Retinal pigment epithelial cell (primary cell): ENCODE measurements at places on chromosomes 3 and 15.
A peak's percentile ranks its signal among the peaks of the same experiment; 100 is the strongest.

- no peak for DNase-seq
These were observed 29.3 kb downstream of the CCNL1 start for GRCh38 chr3:157130467-157131251.

- no peak for DNase-seq
These were observed 15.1 kb downstream of the TTC14 start for GRCh38 chr3:180617049-180617448.

GRCh38 chr3:152177757-152178156, 91.0 kb upstream of the MBNL1 start:
- no peak for DNase-seq

DNA sequence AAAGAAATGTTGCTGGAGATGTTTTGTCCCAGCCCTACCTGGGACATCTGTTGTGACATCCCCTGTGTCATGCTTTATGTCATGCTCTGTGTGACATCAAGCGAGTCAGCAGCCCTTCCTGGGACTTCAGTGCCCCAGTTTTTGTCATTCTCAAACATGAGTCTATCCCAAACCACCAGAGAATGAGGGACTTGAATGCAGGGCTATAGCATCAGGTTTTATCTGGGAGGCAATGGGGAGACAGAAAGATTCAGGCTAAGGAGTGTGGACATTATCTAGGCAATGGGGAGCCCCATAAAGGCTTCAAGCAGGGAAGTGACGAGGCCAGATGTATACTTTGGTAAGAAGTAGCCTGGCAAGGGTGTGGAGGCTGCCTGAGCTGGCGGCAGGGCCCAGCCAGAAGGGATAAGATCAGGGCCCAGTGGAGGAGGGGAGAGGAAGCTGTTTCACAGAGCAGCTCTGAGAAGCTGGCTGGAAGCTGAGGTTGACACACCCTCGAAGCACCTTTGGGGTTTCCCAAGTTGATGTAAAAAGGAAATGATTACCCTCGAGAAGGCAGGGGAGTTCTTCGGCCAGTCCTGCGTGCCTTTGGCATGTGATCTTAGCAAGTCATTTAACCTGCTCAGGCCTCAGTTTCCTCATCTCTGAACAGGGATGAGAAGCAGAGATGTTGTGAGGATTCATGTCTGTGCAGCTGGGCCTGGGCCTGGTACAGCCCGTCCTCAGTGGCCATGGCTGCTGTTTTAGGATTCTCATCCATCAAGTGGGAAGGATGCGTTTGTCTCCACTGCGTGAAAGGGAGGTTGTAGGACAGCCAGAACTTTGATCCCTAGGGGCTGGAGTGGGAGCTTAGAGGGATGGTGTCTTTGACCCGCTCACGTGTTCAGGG, 34.3 kb downstream of the IRAK2 start:
- no peak for DNase-seq

GRCh38 chr3:129582799-129583198, 23.7 kb downstream of the PLXND1 start:
- DNase-seq = no peak

GRCh38 chr15:66496951-66497501, 536 bp downstream of the SNAPC5 start:
- no peak for DNase-seq

- DNase-seq = no peak
These were observed 492.5 kb downstream of the NLGN1 start for GRCh38 chr3:173890091-173890490.

DNA sequence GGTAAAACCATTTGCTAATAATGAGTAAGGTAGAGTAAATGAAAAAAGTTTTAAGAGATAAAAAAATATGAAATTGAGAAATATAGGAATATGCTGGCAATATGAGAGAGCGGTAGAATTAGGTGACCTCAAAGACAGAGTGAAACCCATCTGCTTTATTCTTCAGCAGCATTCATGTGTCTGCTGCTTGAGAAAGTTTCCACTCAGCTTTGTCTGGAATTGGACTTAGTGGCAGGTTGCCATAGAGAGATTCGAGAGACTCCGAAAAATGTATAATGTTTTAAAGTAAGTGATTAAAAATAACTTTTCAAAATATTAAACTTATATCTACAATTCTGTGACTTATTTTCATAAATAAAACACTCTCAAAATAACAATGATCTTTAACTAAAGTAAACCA, 5.0 kb downstream of the SUCNR1 start:
- no peak for DNase-seq

GRCh38 chr15:22839046-22839695, 705 bp downstream of the NIPA2 start:
- DNase-seq = no peak

- DNase-seq = no peak
These were observed 2.4 kb downstream of the SEMA6D start for GRCh38 chr15:47719730-47720129.

- no peak for DNase-seq
These were observed 377.1 kb downstream of the VPS13C start for GRCh38 chr15:61682891-61683735.

- no peak for DNase-seq
These were observed 722.6 kb downstream of the AGBL1 start for GRCh38 chr15:86802244-86802643.

GRCh38 chr3:66904336-66904735, 93.8 kb upstream of the KBTBD8 start:
- DNase-seq = no peak

GRCh38 chr15:77620960-77621647, 11.6 kb downstream of the LINGO1 start:
- DNase-seq = no peak

GRCh38 chr3:155651489-155652218, 93.2 kb downstream of the PLCH1 start:
- DNase-seq = no peak

DNA sequence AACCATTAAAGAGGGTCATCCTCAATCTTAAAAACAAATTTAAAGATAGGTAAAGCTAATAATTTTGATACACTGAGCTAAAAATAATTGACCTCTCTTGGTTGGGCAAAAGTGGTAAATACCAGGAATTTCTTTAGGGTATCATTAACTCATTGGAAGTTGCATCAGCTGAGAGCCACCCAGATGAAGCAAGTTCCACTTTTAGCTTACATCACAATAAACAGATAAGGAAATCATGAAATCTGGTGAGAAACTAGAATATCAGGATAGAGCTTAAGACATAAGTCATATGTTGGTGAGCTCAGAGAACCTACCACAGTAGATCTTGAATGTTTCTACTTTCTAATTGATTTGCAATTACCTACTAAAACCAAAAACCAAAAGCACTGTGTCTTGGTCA, 97.4 kb upstream of the SLC2A2 start:
- no peak for DNase-seq

- DNase-seq = no peak
These were observed 177.2 kb downstream of the LPP start for GRCh38 chr3:188331166-188331565.

DNA sequence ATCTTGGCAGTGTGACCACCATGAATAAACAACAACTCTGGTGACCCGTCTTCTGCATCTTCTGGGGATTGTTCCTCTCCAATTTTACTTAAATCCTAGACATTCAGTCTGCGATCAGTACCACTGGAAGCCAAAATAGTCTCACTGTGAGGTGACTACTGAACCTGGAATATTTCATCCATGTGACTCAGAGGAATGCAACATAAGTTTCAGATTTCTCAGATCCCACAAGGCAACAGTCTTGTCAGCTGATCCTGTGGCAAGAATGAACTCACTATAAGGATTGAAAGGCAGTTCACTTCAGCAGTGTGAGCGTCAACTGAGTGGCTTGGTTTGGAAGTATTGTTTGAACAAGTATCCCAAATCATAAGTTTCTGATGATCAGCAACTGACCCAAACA, 13.2 kb downstream of the NSUN3 start:
- DNase-seq = no peak

- no peak for DNase-seq
These were observed 33.5 kb downstream of the PCCB start for GRCh38 chr3:136283627-136284026.

DNA sequence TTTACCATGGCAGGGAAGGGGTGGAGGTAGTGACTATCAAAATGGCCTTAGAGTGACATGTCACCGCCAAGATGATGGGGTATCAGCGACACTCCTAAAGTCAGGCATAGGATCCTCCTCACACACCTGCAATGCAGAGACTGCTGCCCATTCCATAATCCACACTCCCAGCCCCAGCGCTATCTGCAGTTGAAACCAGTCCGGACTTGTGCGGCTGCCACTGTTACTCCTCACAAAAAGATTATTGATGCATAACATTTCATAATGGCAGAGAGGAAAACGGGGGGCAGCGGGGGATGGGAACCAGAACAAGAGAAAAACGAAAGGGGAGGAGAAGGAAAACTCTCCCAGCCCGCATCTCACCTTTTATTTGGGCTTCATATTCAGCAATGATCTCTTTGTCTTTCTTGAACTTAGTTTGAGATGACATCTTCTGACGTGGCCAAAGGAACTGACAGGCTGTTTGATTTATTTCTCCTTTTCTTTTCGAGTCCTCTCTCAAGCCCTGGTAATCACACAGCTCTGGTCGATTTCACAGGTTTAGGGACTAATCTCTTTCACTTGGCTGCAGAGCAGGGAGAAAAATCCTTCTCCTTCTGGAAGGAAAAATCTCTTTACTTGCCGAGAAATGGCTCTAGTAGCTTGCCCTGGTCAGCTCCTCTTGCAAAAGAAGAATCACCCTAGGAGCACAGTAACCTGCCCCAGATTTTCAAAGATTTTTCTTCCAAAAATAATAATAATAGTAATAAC, 749 bp downstream of the SRGAP3 start:
- DNase-seq = no peak

DNA sequence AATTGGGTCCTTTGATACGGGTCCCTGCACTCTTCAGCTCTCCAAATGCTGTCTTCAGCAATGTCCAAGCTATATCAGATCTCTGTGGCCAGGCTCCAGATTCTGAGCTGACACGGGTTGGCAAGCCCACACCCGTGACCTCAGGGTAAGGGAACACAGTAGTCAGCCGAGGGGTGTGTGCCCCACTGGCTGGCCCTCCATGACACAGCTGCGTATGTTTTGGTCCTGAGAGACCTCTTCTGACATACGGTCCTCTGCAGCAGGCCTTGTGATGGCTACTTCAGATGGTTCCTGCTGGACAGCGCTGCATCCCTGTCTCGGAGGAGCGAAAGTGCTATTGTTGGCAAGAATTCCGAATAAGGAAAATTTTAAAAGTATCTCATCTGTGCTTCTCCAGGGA, 85.2 kb upstream of the ADAMTS17 start:
- DNase-seq = no peak

- DNase-seq = no peak
These were observed 186.9 kb upstream of the STAC start for GRCh38 chr3:36193448-36193847.

DNA sequence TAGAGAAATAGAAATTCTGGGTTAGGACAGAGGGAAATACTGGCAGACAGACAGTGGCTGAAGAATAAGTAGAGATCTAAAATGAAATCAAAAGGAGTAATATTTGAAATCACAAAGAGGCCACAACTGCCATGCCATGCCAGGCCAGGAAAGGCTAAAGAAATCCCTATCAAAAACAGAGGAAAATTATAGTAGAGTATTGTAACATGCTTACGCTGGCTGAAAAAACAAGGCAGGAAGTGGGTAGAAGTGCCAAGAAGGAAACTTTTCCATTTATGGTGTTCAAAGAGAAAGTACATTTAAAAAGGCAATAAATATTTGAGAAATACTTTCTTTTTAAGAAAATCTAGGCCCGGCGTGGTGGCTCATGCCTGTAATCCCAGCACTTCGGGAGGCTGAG, 415.7 kb downstream of the PLCL2 start:
- no peak for DNase-seq

DNA sequence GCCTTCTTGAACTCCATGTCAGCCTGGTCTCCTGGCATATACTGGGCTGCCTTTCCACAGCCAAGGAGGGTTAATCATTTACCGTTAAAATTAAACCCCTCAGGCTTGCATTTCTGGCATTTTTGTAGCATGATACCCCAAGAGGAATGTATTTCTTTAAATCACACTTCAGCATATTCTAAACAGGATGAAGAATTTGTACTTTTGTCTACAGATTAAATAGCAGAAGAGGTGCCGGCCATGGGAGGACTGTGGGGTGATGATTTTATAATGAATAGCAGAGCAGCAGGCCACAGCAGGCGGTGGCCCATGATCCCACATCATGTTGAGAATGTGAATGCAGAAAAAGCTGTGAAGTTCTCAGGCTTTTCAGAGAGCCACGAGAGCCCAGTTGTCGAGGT, 90.2 kb downstream of the ARNT2 start:
- peak; percentile 68 for DNase-seq

- DNase-seq = no peak
These were observed 53.9 kb downstream of the CRTC3 start for GRCh38 chr15:90583471-90584252.

- DNase-seq = no peak
These were observed 282.9 kb upstream of the RARB start for GRCh38 chr3:25145176-25145575.

DNA sequence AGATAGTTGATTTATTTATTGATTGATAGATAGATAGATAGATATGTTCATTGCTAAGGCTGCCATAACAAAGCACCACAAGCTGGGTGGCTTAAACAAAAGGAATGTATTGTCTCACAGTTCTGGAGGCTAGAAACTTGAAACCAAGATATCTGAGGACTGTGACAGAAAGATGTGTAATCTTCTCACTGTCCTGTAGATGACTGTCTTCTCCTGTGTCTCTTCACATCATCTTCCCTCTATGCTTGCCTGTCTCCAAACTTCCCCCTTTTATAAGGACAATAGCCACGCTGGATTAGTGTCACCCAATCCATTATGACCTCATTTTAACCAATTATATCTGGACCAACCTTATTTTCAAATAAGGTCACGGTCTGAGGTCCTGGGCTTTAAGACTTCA, 40.9 kb downstream of the GNB4 start:
- DNase-seq = no peak

- DNase-seq = no peak
These were observed 31.4 kb downstream of the STARD5 start for GRCh38 chr15:81292523-81293001.

DNA sequence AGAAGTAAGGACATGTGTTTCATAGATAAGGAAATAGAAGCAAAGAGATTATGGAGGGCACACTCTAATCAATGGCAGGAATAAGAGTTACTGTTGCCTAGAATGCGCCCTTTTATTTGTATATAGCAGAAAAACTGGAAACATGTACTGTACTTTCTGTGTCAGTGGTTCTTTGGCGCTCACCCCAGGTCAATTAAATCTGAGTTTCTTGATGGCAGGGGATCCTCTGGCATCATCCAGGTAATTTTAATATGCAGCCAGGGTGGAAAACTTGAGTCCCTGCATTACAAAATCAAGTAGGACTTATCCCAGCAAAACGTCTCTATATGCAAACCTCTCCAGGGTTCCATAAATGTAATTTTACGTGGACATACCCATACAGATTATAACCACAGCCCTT, 284.1 kb downstream of the IL5RA start:
- DNase-seq = no peak

GRCh38 chr3:23809294-23809693, 3.5 kb downstream of the UBE2E1 start:
- no peak for DNase-seq
